Esophagus (tissue), 2 donors: ENCODE measurements at places on chromosomes 7 and 10. TPM values are rescaled to one million over a fixed set of nuclear protein-coding genes. Genes with fewer than 3 reads are reported as not detected.

The CNTNAP2 gene
- 0.41 TPM for polyA plus RNA-seq

The LIPK gene
- 0.12 TPM for polyA plus RNA-seq

The STEAP1B gene
- polyA plus RNA-seq: 0.18 TPM

The MYL10 gene
- not detected for polyA plus RNA-seq

The GCC1 gene
- polyA plus RNA-seq: 5.8 TPM

The LBX1 gene
- not detected for polyA plus RNA-seq

The CDCA7L gene
- polyA plus RNA-seq: 10.8 TPM

The OPALIN gene
- not detected for polyA plus RNA-seq

The LRRD1 gene
- polyA plus RNA-seq: 0.01 TPM
